ENCODE measurements at places on chromosomes 16 and 17.

- no peak for DNase-seq
These were observed 8.4 kb downstream of the CHST6 start for GRCh38 chr16:75486676-75487313.

GRCh38 chr17:42283241-42284023, 4.9 kb upstream of the STAT5A start:
- DNase-seq, result no peak

- DNase-seq, result peak; percentile 30
These were observed 6.8 kb downstream of the ELOB start for GRCh38 chr16:2770057-2770951.

- DNase-seq, result no peak
These were observed 1.4 kb upstream of the CD2BP2 start for GRCh38 chr16:30356401-30357084.

DNA sequence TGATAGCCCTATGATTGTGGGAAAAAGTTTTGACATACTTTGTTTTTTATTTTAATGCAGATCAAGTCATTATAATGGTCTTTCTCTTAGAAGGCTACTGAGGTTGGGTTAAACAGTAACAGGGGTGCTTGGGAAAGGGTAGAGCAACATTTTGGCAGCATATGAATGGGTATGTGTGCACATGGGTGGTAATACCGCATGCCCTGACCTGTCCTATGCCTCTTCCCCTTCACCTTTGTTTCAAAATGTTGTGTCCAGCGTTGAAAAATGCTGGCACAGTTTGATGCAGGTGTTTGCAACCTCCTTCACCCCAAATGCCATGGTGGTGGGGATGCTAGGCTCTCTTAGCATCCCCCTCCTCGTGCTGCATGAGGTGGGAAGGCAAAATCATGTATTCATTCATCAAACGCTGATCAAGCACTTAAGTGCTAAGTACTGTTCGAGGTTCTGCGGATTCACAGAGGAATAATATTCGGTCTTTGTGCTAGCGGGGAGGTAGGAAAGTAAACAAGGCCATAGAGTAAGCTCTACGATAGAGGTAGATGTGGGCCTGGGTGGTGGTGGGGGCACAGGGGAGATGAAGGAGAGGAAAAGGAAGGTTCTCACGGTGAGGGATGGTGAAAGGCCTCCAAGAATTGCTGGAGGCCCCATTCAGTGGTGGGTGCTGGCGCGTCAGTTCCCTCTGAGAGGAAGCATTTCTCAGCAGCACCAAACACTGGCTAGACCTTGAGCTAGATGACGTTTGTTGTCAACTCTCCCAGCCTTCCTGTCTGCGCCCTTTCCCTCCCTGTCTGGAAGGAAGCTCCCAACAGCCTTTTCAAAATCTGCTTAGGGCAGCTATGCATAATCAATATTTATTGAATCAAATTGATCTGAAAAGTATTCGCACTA, 13.3 kb upstream of the MARCHF10 start:
- no peak for DNase-seq

- no peak for DNase-seq
These were observed 987 bp downstream of the SLC16A5 start for GRCh38 chr17:75088465-75089417.

DNA sequence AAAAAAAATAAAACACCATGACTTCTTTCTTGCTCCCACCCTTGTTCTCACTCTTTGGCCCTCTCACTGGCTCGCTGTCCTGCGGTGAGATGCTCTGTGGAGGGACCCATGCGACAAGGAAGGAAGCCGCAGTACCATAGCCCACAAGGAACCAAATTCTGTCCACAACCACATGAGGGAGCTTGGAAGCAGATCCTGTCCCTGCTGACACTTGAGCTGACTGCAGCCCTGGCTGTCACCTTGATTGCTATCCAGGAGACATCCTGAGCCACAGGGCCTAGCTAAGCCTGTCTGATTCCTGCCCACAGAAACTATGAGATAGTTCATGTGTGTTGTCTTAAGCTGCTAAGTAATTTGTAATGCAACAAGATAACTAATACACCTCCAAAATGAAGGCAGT, 4.8 kb upstream of the MT2A start:
- DNase-seq, result no peak

All from T-cell (primary cell).